ENCODE measurements at places on chromosomes 11 and 22.
A peak's percentile ranks its signal among the peaks of the same experiment; 100 is the strongest.

GRCh38 chr11:121478226-121478894, 25.6 kb upstream of the SORL1-AS1 start:
- no peak for DNase-seq

DNA sequence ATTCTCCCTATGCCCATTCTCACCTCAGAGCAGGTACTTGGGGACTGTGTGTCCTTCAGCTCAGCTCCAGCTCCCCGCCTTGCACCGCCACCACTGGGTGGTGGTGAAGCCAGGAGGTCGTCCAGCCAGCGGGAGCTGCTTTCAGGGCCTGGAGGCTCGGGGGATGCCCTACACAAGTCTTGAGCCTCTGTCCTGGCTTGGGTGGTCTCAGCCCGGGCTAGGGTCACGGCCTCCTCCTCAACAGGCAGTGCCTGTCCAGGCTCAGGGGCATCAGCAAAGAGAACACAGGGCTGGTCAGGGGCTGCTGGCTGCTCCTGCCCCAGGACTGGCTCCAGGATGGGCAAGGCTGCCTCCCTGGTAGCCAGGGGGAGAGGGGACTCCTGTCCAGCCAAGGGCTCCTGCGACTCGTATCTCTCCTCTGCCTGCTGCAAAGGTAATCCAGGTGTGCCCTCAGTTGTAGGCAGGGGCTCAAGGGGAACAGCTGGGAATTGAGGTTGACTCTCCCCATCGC, 12.2 kb downstream of the TNKS1BP1 start:
- no peak for DNase-seq

- DNase-seq = no peak
Measured at GRCh38 chr11:133955945-133956421, 785 bp downstream of the IGSF9B start.

- no peak for DNase-seq
Measured at GRCh38 chr22:49289822-49290679, 537.6 kb downstream of the BRD1 start.

GRCh38 chr22:42930810-42931420, 73.8 kb upstream of the ARFGAP3 start:
- no peak for DNase-seq

- DNase-seq = peak; percentile 61
Measured at GRCh38 chr11:69493931-69494821, 12.7 kb downstream of the LINC01488 start.

Data from endothelial cell of umbilical vein (primary cell).